Trophoblast cell (in vitro differentiated cells and primary cell): ENCODE measurements at places on chromosomes 3 and 15.

- no peaks in the 10 kb centered on the region for H3K27me3 ChIP-seq
- H3K4me1 ChIP-seq = no peaks in the 10 kb centered on the region
- no peaks in the 10 kb centered on the region for H3K36me3 ChIP-seq
- no peak overlapping the region for H3K27ac ChIP-seq
- H3K4me3 ChIP-seq = no peak overlapping the region
- no peak for DNase-seq
Measured at GRCh38 chr3:180825964-180826363, 86.5 kb upstream of the FXR1 start.

DNA sequence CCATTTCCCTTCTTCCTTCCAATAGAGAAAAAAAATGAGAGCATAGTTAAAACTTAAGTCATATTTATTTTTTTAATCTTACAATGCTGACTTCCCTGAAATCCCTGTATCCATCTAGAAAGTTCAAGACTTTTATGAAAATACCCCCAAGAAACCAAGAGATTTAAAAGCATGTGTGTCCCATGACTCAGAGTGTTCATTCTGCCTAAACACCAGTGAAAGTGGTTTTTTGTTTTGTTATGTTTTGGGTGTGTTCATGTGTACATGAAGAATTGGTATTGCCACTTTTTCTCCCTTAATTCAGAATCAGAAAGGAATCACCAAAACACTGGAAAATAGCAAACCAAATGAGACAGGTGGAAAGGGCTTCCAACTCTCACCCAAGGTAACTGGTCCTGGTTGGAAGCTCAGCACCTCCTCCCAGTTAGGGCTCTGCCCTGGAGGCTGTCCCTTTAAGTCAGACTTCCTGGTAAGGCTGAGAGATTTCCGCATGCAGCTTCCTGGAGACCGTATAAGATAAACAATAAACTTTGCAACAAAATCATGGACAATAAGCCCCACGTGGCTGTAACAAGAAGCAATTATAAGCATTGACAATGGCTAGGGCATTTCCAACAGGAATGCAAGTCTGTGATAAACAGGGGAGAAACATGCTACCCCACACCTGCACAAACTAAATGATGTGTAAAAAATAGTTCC is 121.9 kb upstream of the ARHGEF3 start:
- H3K27ac ChIP-seq = no peak overlapping the region
- H3K4me3 ChIP-seq = no peak overlapping the region
- no peaks in the 10 kb centered on the region for H3K27me3 ChIP-seq
- H3K36me3 ChIP-seq = no peaks in the 10 kb centered on the region
- peaks cover 22% of the 10 kb centered on the region for H3K4me1 ChIP-seq
- peak; percentile 29 for DNase-seq

GRCh38 chr3:60423556-60423955 is 827.7 kb downstream of the FHIT start:
- no peak for DNase-seq
- H3K4me3 ChIP-seq = no peak overlapping the region
- no peaks in the 10 kb centered on the region for H3K4me1 ChIP-seq
- no peaks in the 10 kb centered on the region for H3K36me3 ChIP-seq

DNA sequence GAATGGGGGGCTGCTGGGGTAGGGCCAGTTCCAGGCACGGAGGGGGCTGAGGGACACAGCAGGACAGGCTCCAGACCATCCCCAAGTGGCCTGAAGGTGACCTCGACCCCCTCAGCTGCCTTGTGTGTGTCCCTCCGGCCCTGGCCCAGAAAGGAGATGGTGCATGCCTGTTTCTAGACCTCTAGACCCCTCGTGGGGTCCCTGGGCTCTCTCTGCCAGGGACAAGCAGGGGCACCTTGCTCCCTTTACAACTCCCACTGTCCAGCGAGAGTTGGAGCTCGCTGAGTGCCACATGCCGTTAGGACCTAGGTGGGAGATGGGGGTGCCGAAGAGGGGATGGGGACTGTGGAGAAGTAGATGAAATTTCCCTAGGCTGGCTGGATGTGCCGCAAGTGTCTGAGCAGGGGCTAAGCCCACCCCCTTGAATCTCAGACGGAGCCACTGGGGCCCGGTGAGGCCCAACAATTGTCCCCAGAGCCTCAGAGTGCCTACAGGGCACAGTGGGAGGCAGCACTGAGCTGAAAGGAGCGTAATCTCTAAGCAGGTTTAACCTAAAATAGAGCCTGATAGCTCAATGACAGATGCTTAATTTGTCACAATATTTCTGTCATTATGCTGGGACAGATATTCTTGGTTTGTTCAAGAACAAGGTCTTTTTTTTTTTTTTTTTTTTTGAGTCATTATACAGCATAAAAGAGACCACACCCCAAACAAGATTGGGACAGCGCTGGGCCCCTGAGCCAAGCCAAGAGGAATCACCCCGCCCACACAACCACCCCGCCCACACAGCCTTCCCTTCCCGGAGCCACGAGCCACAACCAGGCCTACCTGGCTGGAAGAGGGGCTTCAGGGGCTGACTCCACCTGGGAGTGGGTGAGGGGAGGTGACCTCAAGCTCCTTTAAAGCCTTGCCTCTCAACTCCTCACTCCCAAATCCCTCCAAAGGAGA is 23.6 kb upstream of the KLF13 start:
- DNase-seq = no peak
- no peaks in the 10 kb centered on the region for H3K36me3 ChIP-seq
- H3K4me1 ChIP-seq = peaks cover 3% of the 10 kb centered on the region

DNA sequence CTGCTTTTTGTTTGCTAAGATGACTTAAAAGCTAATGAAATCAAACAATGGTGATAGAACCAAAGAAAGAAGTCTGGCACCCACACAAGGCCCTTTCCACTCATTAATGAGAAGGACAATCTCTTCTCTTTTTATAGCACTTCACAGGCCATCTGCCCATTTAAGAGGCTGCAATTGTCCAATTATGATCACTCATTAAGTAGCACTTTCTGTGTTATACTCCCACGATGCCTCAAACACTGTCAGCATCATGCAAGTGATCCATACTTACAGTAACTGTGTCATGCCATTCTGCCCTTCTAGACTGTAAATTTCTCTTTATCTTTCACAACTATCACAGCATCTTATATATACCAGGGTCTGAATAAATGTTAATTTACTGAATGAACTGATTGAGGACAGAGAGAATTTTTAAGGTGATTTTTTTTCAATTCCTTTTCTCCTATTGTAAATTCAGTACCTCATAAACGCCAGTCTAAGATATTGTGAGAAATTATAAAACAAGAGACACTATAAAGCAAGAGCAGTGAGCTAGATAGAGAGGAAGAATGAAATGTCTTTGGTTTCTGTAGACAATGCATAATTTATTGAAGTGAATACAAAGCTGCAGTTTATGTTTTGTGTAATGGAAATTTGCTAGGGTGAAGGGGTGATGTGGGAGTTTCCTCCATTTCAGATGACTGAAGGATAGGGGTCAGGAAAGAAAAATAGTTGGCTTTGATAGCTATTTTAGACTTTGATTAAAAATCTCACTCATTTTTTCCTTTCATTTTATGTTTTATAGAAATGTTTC is 17.3 kb downstream of the CD200 start:
- no peaks in the 10 kb centered on the region for H3K27me3 ChIP-seq

- peaks cover 5% of the 10 kb centered on the region for H3K36me3 ChIP-seq
- H3K4me1 ChIP-seq = no peaks in the 10 kb centered on the region
- no peak overlapping the region for H3K27ac ChIP-seq
Measured at GRCh38 chr3:46675843-46676567, 17.5 kb downstream of the ALS2CL start.

GRCh38 chr3:177883957-177884356 is 652.3 kb upstream of the KCNMB2 start:
- H3K27me3 ChIP-seq = no peaks in the 10 kb centered on the region
- H3K27ac ChIP-seq = no peak overlapping the region
- no peaks in the 10 kb centered on the region for H3K36me3 ChIP-seq

DNA sequence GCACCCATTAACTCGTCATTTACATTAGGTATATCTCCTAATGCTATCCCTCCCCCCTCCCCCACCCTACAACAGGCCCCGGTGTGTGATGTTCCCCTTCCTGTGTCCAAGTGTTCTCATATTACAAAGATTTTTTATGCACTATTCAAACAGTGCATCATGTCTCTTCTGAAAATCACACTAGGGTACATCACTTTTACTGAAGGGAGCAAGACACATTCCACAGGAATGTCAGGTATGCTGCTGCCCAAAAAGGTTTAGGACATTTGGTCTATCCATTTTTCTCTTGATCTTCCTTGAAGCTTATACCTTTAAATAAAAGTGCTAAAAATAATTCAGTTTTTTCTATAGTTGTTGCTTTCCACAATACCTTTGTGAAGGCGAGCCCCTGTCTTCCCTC is 9.2 kb upstream of the EPHA3 start:
- H3K4me3 ChIP-seq = no peak overlapping the region
- no peaks in the 10 kb centered on the region for H3K27me3 ChIP-seq
- no peak overlapping the region for H3K27ac ChIP-seq
- H3K36me3 ChIP-seq = no peaks in the 10 kb centered on the region
- DNase-seq = no peak

- peaks cover 19% of the 10 kb centered on the region for H3K36me3 ChIP-seq
- DNase-seq = no peak
- H3K27ac ChIP-seq = no peak overlapping the region
- no peak overlapping the region for H3K4me3 ChIP-seq
- no peaks in the 10 kb centered on the region for H3K27me3 ChIP-seq
Measured at GRCh38 chr3:45976191-45977091, 19.2 kb downstream of the FYCO1 start.

- no peaks in the 10 kb centered on the region for H3K27me3 ChIP-seq
- no peak for DNase-seq
- no peak overlapping the region for H3K27ac ChIP-seq
- peaks cover 16% of the 10 kb centered on the region for H3K36me3 ChIP-seq
Measured at GRCh38 chr15:67198157-67198754, 56.2 kb downstream of the AAGAB start.

- H3K27me3 ChIP-seq = no peaks in the 10 kb centered on the region
- H3K4me1 ChIP-seq = peaks cover 4% of the 10 kb centered on the region
- no peak overlapping the region for H3K4me3 ChIP-seq
Measured at GRCh38 chr3:194637066-194637465, 3.8 kb upstream of the TMEM44 start.

DNA sequence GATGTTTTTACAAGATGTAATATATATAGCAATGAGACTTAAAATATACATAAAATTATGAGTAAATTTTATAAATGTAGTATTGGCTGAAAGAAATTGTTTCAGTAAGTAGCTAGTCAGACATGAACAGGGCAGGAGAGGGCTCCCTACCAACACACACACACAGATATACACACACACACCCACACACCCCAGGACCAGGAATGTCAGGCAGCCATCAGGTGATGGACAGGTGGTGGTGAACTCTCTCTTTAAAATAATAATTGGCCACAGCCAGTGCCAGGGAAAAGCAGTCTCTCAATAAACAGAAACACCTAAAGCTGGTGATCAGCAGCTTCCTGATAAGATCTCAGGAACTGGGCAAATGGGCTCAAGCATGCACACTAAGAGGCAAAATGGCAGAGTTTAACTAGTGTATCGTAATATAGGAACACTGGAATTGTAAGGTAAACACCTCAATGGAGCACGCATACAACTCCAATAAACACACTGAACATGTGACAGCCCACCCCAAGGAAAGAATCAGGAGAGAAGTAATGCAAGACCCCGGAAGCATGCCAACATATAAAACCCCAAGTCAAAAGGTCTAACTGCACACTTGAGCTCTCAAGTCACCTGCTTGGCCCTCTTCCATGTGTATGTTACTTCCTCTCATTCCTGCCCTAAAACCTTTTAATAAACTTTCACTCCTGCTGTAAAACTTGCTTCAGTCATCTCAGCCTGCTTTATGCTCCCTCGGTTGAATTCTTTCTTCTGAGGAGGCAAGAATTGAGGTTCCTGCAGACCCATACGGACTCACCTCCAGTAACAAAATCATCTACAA is 1034.1 kb upstream of the SEMA6D start:
- H3K4me3 ChIP-seq = no peak overlapping the region
- H3K36me3 ChIP-seq = no peaks in the 10 kb centered on the region
- no peak overlapping the region for H3K27ac ChIP-seq
- no peak for DNase-seq

DNA sequence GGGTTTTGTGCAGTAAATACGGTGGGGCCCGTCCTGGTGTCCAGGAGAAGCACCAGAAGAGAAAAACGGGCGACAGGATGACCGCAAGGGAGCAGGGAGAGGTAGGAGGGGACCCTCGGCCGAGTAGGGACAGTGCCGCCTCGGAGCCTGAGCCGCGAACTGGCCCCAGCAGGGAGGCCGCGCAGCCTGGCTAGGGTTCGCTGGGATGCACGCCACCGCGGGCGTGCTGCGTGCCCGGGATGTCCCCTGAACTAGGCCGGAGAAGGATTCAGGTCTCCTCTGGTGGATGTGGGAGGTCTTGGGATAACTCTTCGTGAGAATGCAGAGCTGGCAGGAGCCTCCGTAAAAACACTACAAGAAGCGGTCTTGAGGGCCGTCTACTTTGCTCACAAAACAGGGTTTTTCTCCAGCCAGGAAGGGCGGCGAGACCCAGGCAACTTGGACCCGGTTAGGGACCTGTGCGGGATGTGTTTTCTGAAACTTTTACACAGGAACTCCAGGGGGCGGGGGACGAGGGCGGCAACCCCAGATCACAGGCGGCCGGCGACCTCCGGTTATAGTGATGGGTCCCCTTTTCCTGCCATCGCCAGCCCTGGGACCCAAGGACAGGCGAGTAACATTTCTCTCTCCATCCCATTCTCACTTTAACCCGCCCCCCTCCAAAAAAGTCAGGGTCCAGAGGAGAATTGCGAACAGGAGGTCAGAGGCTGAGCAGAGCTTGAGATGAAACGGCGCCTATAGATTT is 35.5 kb downstream of the NR2F2 start:
- peaks cover 5% of the 10 kb centered on the region for H3K4me1 ChIP-seq
- peaks cover 80% of the 10 kb centered on the region for H3K27me3 ChIP-seq
- no peaks in the 10 kb centered on the region for H3K36me3 ChIP-seq
- H3K4me3 ChIP-seq = no peak overlapping the region
- H3K27ac ChIP-seq = no peak overlapping the region
